ENCODE measurements at places on chromosomes 3 and 15.

GRCh38 chr15:63683343-63683951, 86.3 kb downstream of the FBXL22 start:
- DNase-seq: no peak

DNA sequence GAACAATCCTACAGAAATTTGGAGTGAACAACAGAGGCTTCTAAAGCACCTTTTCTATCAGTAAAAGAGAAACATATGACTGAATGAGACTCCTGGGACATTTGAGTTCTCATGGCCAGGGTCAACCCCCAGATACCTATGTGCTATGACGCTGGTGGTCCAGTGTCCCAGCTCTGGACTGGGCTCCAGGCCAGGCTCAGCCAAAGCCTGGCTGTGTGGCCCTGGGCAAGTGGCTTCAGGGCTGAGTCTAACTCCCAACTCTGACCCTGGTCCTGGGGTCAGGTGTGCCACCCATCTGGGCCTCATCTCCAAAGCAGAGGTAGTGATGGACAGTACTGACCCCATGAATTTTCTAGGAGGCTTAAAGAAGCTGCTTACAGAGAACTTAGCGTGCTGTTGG, 147.8 kb downstream of the FBLN2 start:
- DNase-seq: no peak

- no peak for DNase-seq
Measured at GRCh38 chr3:119156868-119157267, 10.9 kb downstream of the TEX55 start.

DNA sequence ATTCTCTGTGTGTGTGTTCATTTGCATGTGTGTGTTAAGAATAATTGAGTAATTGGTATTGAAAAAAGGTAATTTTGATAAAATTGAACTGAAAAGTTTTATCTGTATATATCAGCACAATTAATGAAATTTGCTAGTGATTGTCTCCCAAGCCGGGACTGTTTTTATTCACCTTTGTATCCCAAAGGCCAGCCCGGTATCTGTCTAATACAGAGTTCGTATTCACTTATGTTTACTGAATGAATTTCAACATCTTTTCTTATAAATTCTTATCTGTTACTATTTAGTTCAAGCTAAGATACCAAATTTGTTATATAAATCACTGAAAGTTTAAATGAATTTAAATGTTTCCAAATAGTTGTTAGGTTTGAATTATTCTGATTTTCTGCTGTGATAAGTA, 394.0 kb upstream of the NAALADL2 start:
- no peak for DNase-seq

- DNase-seq: no peak
Measured at GRCh38 chr3:53192608-53193007, 31.6 kb downstream of the PRKCD start.

DNA sequence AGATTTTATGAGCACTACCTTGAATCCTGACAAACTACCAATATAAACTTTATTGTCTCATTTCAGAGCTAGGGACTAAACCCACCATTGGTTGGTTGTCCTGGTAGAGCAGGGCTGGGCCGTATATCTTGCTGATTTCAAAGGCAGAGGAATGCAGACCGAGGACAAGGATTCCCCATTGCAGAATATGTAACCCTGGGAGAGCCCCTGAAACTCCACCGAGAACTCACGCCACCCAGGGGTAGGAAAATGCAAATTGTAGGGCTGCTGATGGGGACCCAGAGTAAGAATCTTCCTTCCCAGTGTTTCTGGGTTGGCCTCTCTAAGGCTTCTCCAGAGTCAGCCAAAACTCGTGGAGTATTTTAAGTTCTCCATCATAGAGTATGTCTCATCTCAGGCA, 235.3 kb downstream of the ABHD5 start:
- no peak for DNase-seq

GRCh38 chr3:107973152-107973551, 117.7 kb downstream of the CD47 start:
- no peak for DNase-seq

GRCh38 chr3:124429129-124429815, 301.0 kb upstream of the UMPS start:
- no peak for DNase-seq

- no peak for DNase-seq
Measured at GRCh38 chr3:81851176-81851575, 89.7 kb upstream of the GBE1 start.

DNA sequence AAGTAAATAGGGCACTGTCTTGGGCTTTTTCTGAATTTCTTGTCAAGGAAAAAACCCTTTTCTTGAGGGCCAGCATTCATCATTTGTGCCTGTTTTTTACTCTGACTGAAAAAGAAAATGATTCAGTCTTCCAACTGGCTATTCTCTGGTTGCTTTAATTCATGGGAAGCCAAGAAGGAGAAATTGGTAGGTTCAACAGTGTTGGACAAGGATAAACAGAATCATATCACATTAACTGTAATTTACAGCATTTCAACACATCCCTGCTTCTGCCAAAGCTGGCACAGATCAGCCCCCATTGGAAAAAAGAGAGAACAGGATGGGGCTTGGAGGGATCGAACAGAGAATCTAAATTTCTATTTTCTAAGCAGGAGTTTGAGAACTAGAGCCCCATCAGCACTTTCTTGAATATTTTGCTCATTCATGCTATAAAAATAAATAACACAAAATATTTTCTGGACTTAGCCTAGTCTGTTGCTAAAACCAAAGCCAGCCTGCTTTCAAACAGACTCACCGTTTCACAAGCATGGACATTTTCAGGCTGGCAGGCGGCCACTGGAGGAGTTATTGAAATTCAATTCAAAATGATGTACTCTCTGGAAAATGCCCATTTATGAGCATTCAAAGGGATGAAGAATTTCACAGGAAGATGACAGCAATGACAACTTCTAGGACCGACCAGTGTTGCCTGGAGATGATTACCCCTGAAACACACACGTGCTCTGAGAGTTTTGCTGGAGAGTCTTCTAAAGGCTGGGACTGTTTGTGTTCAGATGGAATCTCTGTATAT, 181.2 kb downstream of the WNT5A start:
- DNase-seq: no peak

DNA sequence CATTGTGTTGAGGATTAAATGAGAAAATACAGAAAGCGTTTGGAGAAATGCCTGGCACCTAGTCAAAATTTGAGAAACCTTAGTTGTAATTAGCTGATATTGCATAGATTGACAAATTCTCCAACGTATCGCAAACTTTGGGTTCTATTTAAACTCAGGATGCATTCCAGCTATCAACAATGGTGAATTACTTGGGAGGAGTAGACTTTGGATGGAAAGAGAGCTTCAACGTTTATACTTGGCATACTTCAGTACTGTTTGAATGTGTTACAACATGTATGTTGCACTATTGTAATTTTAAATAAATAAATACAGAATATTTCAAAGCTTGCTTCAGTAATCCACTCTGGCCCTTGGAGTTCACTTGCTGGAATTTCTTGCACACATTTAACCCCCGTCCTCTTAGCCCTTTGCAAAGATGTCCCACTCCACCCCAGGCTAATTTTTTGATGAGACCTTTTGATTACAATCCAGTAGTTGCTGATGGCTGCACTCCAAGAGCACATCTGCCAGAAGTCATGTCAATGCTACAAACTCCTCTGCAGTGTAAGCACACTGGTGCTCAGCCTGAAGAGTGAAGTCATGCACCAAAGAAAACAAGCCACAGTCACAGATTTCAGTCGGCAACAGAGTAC, 4.7 kb upstream of the DIS3L start:
- DNase-seq: no peak

DNA sequence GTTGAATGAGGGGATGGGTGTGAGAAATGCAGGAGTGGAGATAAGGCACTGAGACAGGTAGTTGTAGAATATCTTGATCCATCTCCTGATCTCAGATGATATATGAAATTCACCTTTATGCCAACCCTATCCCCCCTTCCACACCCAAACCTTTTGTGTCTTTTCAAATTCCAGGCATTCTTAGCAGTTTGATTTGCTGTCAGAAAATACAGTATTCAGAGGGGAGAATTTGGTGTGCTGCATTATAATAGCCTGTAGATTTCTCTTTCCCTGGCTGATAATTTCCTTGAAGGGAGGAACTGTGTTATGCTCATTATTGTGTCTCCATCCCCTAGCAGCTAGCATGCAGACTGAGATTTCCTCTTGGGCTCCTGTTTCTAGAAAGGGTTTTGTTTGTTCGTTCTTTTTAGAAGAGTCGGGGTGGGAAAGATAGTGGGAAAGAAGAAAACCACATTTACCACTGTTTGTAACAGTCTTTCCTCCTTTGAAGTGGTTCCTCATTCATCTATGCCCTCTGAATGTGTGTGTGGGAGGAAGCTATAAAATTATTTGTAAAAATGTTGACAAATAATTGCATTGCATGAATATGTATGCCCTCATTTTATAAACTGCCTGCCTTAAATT, 373.4 kb downstream of the DIPK2A start:
- no peak for DNase-seq

- DNase-seq: no peak
Measured at GRCh38 chr3:186084264-186084663, 24.6 kb downstream of the ETV5 start.

DNA sequence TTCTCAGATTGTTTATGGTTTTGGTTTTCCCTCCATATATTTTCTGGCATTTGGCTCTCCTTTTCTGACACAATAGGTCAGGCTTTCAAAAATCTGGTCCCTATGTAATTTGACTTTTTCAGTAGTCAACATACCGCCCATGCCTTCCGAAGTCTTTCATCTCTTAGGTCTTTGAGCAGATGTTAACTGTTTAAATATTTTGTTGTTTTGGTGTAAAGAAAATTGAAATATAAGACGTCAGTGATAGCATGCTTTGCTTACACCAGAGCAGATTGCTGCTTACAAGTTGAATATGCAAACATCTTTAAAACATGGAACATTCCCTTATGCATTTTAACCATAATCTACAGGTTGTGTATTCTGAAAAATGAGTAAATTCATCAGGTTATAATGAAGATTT, 233.0 kb downstream of the PTPRG start:
- DNase-seq: no peak

- no peak for DNase-seq
Measured at GRCh38 chr3:189144645-189145044, 27.1 kb upstream of the TPRG1 start.

DNA sequence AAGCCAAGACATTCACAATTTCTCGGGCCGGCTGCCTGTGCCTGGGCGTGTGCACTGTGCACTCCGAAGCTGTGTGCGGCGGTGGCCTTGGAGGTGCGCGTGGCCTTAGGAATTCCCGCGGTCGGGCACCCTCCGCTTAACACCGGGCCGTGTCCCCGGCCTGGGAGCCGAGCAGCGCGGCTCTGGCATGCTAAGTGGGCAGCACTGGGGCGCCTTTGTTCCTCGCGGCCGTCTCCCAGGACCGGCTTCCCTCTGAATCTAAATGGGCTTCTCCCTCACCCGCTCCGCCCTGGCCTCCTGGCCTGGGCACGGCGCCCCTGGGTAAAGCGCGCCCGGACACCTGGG, 498 bp upstream of the ARNT2 start:
- no peak for DNase-seq

- DNase-seq: no peak
Measured at GRCh38 chr3:142724682-142725356, 985 bp downstream of the TRPC1 start.

- DNase-seq: no peak
Measured at GRCh38 chr15:71549697-71550096, 260.7 kb upstream of the NR2E3 start.

GRCh38 chr3:57729334-57730045, 26.6 kb upstream of the SLMAP start:
- no peak for DNase-seq

GRCh38 chr3:31010491-31010890, 116.0 kb upstream of the GADL1 start:
- DNase-seq: no peak

GRCh38 chr3:76561494-76562236, 478.2 kb upstream of the ROBO2 start:
- DNase-seq: no peak

DNA sequence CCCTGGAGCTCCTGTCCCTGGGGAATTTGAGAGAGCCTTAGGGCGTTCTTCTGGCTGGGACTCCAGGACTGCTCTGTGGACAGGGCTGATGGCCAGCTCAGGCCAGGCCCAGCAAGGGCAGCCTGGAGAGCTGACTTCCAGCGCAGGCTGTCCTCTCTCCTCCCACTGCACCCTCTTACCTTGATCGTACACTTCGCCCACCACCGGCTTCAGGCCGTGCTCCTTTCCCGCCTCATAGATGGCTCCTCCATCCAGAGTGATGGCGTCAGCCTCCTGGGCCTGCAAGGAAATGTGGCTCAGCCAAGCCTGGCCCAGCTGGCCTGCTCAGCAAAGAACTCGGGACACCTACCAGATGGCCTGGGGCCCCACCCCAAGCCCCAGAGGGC, 3.1 kb downstream of the MELTF start:
- DNase-seq: no peak

- DNase-seq: no peak
Measured at GRCh38 chr15:100628746-100629145, 26.4 kb downstream of the ASB7 start.

- DNase-seq: no peak
Measured at GRCh38 chr3:189389346-189389745, 217.6 kb downstream of the TPRG1 start.

GRCh38 chr3:567488-568185, 371.1 kb downstream of the CHL1 start:
- DNase-seq: no peak

DNA sequence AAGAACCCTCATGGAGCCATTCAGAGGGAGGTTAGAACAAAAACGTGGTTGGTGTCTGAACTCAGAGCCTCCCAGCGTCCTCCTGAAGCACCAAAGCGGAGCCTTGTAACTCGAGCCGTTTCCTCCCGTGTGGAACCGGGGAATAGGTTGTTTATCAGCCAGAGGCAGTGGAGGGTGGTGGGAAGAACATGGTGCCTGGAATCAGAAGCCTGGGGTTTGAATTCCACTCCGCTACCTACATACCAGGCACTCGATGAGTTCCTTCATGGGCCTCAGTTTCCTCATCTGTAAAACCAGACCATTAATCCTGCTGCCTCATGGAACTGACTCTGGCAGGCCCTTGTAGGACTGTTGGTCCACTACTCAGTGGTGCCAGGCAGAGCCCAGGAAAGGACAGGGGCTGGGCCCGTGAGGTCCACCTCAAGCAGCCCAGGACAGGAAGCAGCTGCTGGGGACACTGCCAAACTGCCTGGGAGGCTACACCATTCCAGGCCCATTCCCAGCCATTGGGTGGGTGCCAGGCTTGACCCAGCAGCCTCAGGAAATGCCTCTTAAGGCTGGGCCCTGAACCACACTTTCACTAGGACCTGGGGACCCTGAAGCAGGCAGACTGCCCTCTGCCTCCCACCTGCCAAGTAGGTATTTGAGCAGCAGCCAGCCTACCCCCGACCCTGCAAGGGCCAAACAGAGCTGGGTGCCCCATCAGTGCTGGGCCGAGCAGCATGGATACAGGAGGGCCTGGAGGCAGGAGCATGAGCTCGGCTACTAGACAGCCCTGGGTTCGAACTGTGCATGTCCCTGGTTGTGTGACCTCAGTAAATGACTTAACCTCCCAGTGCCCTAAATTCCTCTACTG, 33.4 kb downstream of the PRKCD start:
- DNase-seq: no peak

GRCh38 chr15:45522328-45523165, at the start of gene SLC30A4:
TSS of gene SLC30A4 (minus strand) at chr15:45522755. CDS start at chr15:45522354, 401 bp downstream.
- DNase-seq: peak; percentile 64

- no peak for DNase-seq
Measured at GRCh38 chr3:78857494-78858111, 910.2 kb downstream of the ROBO1 start.

GRCh38 chr3:99114565-99115291, 213.2 kb upstream of the DCBLD2 start:
- DNase-seq: no peak

Measured in T-helper 2 cell treated with Interferon-gamma antibody and Interleukin-4, amounts not matched to agents 5 μg/mL and 100 μg/mL, for 36 hours (primary cell).